ENCODE measurements at places on chromosomes 1 and 21. TPM values are rescaled to one million over a fixed set of nuclear protein-coding genes. Genes with fewer than 3 reads are reported as not detected.

USP1 gene
- 8.4 TPM for polyA plus RNA-seq

- DNase-seq, result no peak
Measured at GRCh38 chr1:31773861-31774260, 9.7 kb upstream of the ADGRB2 start.

DNA sequence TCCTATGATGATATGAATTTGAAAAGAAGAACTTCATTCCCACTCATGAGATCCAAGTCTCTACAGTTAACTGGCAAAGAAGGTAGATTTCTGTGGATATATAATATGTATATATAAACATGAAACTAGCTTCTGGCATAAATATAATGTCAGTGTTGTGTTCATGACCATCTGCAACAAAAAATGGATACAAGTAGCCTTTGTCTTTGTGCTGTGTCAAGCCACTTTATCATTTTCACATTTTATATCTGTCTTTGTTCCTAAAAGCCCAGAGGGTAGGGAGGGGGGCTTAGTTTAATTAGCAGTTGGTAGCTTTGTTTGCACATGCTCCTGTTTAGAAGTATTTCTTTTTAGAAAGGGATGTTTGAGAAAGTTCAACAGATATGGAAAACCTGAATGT is 56.2 kb upstream of the FASLG start:
- no peak for DNase-seq

ADSS2 gene
- 33.7 TPM for polyA plus RNA-seq

DNA sequence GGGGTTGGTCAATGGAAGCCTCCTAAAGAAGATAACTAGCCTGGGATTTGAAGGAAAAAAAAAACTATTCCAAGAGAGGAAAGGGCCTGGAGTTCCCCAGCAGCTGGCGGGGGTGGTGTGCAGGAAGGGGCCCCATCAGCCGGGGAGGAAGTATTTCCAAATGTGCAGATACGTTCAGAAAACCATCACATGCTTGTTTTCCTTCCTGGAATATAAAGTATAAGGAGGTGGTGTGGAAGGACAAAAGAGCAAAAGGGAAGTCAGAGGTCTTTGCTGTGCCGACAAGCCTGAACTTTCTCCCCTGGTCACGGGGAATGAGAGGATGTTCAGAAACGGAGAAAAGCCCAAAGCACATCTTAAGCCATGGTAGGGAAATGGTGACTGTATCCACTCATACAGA is 72.0 kb upstream of the BACE2 start:
- DNase-seq, result no peak

DNA sequence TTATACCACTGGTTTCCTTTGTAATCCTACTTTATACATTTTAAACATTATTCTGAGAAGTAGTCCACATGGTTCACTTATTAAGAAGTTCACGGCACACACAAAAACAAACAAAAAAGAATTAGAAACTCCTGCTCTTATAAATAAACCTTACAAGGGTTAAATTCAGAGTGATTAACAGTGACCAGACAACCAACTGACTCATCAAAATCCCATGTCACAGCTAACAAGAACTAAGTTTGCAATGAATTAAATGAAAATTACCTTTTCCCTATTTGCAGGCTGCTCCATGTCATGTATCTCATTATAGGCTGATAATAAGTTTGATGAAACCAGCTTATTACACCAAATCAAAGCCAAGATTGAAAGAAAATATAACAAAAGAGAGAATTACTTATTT is 77.5 kb downstream of the PUM1 start:
- DNase-seq, result no peak

DNA sequence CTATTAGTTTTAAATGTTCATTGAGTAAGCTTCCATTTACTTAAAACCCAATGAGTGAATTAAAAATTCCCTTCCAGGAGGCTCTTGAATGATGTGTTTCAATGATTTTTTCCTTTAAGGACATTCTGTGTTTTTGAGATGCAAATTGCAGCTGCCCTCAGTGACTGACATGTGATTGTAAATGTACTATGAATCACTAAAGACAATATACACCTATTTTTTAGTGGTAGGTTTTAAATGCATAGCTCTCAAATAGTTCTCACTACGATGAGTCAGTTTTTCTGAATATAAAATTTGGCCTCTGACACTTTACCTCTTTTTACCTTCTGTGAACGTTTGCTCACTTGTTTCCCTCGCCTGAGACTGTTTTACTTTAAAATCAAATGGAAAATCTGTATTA is 204.7 kb downstream of the BARHL2 start:
- DNase-seq, result no peak

All from AG04450 (cell line).